Esophagus mucosa (tissue), 1 donor: ENCODE measurements at places on chromosomes 12 and 14.
A peak's percentile ranks its signal among the peaks of the same experiment; 100 is the strongest.

GRCh38 chr12:120361506-120362208, 7.3 kb downstream of the MSI1 start:
- ATAC-seq, result peak; percentile 49

DNA sequence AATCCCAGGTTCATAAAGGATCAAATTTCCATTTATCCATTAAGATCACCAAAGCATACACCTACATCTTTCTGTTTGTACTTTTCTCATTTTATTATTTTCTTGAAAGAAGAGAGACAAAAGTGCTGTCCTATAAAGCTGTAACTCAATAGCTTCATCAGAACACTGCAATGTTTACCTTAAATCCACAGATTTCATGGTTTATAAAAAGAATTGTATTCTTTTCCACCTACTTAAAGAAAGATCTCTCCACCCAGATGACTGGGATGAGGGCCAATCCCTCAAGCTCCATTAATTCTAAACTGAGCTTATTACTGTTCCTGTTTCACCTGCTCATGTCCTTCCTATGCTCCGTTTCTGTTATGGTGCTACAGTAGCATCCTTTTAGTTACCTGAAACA, 470.6 kb downstream of the BCAT1 start:
- no peak for ATAC-seq

- ATAC-seq, result peak; percentile 0
Observed at GRCh38 chr12:124910561-124911478, 3.6 kb downstream of the UBC start.

DNA sequence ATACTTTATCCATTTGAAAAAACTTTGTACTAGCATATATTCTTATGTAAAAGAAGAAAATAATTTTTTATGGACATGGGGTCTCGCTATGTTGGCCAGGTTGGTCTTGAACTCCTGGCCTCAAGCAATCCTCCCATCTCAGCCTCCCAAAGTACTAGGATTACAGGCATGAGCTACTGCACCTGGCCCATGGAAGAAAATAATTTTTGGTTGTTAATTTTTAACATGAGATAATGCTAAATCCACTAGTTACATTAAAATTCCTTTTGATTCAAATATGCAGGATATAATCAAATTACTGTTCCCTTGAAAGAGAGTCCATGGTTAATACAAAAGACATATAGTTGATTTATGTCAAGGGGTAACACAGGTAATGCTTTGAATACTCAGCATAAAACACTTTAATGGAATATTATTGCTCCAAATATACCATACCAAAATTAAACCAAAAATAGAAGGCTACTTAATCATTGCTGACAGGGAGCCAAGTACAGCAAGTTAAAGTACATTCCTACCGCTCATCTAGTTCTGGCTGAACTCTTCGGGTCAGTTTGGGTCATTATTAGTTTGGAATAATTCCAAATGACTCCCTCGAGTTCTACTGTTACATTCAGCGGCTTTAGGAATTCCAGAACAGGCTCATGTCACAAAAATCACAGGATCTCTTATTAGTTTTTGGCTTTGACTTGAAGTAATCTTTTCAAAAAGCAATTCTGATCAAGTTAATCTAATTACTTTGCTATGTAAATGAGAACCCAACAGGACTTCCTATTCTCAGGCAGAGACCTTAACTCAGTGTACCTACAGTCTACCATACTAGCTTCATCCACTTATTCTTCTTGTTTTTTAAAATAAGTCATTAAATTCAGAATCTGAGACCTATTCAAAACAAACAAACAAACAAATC, 6.1 kb downstream of the SOS2 start:
- ATAC-seq, result peak; percentile 29

- no peak for ATAC-seq
Observed at GRCh38 chr12:46948936-46949545, 123.2 kb upstream of the SLC38A4 start.

DNA sequence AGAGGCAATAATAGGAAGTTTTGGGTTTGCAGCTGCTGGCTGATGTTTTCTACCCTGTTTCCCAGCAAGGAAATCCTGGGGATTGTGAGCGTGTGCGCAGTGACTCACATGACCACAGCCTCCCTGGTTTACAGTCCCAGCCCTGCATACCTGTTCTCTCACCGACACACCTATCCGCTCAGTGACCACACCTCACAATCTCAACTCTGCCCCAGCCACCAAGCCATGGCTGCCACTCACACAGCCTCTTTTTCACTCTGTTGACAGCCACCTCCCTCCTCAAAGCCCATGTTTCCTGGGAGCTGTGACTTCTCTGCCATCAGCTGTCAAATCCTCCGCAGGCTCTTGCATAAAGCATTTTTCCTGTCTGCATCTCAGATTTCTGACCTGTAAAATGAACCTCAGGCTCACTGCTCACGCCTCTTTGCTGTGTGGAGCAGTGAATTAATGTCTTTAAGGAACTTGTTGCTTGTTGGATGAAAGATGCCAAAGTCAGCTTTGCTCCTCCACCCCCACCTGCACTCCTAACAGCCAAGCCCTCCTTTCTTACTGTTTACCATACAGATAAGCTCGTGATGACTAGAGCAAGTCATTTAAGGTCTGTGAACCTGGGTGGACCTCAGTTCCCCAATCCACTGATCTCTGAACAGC, 43.5 kb downstream of the B4GALNT3 start:
- peak; percentile 99 for ATAC-seq

DNA sequence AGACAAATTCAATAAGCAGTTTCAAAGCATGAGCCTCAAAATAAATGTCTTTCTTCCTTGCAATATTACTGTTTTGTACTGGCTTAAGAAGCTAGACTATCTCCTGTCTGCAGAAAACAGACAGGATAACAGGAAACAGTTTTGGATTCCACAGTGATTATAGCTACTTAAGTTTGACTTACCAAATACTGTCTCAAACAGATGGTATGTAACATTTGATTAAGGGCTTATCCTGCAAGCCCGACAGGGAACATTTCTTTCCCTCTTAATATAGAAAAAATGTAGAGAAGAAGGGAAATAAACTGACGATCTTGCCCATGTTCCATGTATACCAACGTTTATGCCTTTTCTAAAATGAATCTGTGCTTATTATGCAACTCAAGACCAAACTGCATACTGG, 179.9 kb upstream of the EEA1 start:
- no peak for ATAC-seq

DNA sequence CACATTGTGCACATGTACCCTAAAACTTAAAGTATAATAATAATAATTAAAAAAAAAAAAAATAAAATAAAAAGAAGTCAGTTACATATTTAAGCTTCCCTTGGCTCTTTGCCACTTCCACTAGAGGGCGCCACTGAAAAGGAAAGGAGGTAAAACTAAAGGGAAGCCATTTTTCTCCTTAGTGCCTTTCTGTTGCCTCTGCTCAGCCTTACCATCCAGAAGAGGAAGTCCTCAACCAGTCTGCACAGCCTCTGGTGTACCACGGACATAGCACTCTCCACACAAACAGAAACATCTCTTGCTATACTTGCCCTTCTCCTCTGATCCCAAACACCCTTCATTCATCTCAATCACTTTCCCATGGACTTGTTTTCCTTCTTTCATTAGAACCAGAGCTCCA, 169.0 kb upstream of the EEA1 start:
- peak; percentile 66 for ATAC-seq

DNA sequence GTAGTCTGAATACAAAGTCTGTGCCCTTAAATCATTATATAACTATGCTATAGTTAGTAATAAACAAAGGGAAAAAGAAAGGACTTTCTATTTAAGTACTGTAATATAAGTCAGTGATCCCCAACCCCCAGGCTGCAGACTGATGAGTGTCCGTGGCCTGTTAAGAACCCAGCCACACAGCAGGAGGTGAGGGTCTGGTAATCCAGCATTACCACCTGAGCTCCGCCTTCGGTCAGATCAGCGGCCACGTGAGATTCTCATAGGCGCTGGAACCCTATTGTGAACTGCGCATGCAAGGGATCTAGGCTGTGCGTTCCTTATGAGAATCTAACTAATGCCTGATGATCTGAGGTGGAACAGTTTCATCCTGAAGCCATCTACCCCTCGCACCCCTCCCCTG, 15.7 kb downstream of the NFYB start:
- ATAC-seq, result no peak

DNA sequence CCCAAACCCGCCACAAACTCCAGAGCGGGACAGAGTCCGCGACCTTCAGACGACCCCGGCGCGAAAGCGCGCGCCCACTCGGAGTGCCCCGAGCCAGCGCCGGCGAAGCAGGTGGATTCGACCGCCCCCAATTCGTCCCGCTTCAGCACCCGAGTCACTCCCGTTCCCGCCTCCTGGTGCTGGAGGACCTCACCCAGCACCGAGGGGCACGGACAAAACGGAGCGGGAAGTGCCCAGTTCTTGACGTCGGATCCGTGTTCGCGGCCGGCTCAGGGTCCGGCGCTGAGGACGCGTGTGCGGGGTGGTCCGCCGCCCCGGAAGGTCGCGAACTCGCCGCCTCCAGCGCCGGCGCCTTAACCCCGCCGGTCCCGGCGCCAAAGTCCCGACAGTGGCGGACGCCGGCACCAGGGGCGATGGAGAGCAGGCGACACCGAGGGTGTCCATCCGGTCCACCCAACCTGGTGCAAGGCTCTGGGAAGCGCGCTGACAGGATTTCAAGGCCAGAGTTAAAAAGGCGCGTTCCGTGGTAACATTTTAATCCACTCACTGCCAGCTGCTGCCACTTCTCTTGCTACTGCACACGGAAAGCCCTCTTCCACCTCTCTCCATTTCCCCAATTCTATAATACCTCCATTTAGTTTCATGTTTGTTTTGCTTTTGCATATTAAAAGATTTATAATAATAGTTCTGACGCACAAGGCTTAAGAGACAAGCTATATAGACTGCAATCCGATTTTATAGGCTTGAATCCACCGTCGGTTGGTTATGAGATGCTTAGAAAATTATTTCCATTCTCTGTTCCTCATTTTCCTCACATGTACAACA, 240.0 kb upstream of the CPNE8 start:
- no peak for ATAC-seq

DNA sequence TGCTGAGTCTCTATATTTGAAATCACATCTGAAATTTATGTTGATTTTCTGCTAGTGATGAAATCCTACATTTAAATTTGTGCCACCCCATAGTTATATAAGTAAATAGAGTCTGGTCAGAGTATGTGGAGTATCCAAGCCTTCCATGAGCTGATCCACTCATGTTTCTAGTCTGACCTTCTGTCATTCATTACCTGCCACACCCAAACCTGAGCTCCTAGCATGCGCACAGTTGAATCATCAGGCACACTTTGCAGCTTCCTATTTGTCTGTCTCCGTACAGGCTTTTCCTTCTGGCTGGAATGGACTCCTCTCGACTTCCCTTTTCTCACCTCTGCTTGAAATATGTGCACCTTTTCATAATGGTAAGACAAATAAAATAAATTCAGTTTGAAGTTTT, 45.3 kb upstream of the LRIG3 start:
- peak; percentile 69 for ATAC-seq

GRCh38 chr12:94262228-94263010, 114.0 kb downstream of the PLXNC1 start:
- peak; percentile 77 for ATAC-seq

- no peak for ATAC-seq
Observed at GRCh38 chr14:88599761-88600439, 37.1 kb downstream of the ZC3H14 start.

DNA sequence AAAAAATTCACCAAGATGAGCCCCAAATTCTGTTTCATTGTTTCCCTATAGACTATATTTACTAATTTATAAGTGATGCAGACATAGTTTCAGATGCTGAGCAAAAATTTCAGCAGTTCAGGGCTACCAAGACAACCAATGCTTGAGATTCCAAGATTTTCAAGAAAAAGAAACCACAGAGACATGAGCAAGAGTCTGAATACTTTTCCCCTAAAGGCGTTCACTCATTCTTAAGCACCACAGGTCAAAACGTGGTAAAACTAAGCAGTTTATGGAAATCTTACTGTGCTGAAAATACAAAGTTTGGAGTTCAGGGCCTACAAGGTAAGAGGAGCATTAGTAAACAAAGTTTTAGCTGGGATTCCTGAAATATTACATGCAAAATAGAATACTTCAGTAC, 221.2 kb downstream of the KCNH5 start:
- no peak for ATAC-seq

GRCh38 chr12:68235576-68235975, 10.0 kb upstream of the IL26 start:
- ATAC-seq, result no peak

DNA sequence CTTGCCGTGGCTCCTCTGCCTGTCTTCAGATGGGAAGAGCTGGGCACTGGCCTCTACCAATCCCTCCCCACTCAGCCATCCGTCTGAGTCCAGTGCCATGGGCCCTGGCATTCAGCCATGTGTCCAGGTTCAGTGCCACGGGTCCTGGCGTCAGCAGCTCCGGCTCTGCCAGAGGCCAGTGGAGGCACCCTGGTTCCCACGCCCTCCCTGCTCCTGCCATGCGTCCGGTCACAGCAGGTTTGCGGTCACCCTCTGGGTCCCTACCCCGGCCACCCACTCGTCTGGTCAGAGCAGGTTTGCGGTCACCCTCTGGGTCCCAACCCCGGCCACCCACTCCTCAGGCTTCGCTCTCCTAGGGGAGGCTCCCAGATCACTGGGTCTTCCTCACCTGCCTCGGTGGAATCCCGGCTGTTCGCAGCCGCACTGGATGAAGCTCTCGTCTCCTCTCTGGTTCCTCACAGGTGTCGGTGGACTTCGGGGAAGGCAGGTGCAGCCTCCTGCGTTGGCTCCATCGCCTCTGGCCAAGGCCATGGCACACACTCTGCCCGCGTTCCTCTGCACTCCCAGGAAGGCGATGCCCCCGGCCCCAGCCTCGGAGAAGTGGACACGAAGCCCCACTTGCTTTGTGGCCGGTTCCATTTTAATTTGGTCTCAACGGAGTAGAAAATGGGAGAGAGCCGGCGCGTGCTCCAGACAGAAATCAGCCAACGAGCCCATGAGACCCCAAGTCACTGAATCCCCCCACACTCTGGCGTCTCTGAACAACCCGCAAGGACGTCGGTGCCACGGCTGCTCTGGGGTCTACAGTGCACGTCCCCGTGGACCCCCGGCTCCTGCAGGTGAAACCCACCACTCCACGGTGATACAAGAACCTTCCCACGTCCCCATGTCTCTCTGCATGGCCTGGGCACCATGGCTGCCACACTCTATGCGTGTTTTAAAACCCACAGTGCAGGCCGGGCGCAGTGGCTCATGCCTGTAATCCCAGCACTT, 47.8 kb upstream of the FBRSL1 start:
- no peak for ATAC-seq

DNA sequence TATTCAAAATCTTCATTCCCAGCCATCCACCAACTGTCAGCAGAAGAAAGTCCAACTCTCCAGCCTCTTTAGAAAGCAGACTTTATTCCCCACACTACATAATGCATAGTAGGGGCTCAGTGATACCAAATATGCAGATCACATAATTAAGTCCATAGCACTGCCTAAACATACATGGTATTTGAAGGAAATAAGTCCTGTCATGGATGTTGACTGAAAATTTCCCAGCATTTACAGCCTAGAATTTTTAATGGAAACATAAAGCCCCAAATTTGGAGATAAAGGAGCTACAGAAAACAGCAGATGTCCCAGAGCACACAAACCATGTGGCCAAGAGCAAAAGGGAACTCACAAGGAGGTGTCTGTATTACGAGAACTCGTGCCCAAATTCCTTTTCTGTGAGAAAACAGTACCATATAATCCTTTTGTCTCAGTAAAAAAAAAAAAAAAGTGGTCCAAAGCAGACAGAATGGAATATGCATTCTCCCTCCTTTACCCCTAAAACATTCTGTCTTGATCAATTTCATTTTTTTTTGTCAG, 920.5 kb downstream of the NRXN3 start:
- ATAC-seq, result no peak
